CD4-positive, alpha-beta T cell treated with Interleukin-6 at 100 ng/mL for 8 hours (primary cell): ENCODE measurements at places on chromosomes 16 and 17.
A peak's percentile ranks its signal among the peaks of the same experiment; 100 is the strongest.

DNA sequence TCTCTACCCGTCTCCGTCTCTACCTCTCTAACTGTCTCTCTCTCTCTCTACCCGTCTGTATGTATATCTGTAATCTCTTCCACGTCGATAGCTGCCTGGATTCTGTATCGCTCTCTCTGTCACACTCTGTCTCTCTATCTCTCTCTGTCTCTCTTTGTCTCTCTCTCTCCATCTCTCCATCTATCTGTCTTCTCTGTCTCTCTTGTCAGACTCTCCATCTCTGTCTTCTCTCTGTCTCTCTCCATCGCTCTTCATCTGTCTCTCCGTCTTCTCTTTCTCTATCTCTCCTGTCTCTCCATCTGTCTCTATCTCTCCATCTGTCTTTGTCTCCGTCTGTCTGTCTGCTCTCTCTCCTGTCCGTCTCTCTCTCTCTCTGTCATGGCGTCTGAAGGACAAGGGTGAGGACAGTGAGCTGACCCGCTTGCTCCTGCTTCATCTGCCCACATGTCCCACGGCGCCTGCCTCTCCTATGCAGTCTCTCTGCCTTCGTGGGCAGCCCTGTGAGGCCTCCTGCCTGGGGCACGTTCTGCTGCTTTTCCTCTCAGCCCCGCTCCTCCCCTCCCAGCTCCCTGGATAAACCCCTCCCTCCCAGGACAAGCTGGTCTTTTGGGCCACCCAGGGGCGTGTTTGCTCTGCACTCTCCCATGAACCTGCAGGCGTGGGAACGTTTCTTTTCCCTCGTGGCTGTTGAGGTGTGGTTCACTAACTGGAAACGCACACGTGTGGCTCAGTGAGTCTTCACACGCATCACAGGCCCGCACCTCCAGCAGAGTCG, 18.9 kb downstream of the ACSF3 start:
- no peak for DNase-seq

DNA sequence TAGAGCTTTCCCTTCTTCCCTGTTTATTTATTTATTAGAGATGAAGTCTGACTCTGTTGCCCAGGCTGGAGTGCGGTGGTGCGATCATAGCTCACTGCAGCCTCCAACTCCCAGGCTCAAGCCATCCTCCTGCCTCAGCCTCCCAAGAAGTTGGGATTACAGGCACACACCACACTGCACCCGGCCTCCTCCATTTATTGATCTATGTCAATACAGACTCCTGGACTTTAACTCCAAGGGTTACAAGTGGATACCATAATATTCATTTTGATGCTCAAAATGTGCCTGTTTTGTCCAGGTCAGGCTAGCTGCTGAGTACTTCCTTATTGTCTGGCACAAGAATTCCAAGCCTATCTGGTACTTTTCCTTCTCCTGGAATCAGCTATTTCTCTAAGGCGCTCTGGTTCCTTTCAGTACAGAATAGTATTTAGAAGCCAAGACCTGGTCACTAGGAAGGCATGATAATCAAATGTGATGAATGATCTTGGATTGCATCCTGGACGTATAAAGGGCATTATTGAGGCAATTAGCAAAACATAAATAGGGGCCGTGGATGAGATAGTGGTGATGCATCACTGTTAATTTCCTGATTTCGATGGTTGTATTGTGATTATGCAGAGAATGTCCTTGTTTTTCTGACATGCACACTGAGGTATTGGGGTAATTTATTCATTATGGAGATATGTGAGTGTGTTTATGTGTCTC, 21.7 kb downstream of the IL4R start:
- no peak for DNase-seq

GRCh38 chr16:76639685-76640289, 362.6 kb downstream of the CNTNAP4 start:
- DNase-seq = no peak

GRCh38 chr17:17736205-17737183, 55.2 kb downstream of the RAI1 start:
- DNase-seq = no peak

- no peak for DNase-seq
Measured at GRCh38 chr17:64056269-64057005, 36.0 kb upstream of the ICAM2 start.

DNA sequence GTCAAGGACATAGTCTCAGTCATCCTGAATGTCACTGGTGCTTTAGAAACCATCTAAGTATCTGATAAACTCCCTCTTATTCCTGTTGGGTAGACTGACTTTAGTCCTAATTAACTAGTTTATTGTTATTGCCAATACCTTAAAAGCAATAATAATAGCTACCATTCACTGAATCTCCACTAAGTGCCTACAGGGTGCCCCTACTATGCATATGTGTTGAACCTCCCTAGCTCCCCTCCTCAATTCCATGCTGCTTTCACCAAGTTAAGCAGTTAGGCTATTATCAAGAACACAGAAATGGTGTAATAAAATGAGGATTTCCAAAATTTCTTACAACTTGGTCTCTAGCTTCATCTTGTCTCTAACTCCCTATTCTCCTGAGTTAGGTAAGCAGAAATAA, 87.5 kb upstream of the MTMR4 start:
- no peak for DNase-seq

GRCh38 chr16:25012525-25012991, 2.6 kb downstream of the ARHGAP17 start:
- DNase-seq = no peak

DNA sequence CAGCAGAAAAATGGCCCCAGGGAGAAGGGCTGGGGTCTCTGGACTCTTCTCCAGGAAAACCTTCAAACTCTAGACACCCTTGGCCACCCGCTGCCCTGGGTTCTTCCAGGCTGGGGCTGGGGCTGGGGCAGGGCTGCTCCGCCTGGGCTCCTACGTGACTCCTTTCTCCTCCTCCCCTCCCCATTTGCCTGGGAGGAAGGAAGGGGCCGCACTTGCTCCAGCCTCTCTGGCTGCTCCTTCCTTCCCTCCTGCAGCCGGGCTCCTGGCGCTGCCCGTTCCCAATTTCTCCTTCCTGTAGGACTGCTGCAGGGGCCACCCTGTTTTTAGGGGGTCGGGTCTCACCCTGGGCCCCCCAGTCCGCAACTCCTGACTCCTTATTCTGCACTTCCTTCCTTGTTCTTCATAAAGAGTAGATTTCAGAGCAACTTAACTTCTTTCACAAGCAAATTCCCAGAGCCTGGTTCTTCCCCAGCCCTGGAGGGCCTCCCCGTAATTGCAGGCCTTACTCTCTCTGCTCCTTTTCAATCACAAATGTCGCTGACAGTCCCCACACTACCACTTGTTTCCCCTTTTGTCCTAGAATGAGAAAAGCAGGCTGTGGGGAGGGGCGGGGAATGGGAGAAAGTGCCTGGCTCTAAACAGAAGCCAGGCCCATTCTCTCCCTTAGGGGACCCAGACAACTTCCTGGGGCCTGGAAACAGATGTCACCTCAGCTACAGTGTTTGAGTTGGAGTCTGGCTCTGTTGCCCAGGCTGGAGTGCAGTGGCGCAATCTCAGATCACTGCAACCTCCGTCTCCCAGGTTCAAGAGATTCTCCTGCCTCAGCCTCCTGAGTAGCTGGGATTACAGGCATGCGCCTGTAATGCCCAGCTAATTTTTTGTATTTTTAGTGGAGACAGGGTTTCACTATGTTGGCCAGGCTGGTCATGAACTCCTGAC, 137.8 kb downstream of the ENGASE start:
- no peak for DNase-seq

GRCh38 chr17:40577611-40578065, 12.4 kb upstream of the CCR7 start:
- DNase-seq = no peak

DNA sequence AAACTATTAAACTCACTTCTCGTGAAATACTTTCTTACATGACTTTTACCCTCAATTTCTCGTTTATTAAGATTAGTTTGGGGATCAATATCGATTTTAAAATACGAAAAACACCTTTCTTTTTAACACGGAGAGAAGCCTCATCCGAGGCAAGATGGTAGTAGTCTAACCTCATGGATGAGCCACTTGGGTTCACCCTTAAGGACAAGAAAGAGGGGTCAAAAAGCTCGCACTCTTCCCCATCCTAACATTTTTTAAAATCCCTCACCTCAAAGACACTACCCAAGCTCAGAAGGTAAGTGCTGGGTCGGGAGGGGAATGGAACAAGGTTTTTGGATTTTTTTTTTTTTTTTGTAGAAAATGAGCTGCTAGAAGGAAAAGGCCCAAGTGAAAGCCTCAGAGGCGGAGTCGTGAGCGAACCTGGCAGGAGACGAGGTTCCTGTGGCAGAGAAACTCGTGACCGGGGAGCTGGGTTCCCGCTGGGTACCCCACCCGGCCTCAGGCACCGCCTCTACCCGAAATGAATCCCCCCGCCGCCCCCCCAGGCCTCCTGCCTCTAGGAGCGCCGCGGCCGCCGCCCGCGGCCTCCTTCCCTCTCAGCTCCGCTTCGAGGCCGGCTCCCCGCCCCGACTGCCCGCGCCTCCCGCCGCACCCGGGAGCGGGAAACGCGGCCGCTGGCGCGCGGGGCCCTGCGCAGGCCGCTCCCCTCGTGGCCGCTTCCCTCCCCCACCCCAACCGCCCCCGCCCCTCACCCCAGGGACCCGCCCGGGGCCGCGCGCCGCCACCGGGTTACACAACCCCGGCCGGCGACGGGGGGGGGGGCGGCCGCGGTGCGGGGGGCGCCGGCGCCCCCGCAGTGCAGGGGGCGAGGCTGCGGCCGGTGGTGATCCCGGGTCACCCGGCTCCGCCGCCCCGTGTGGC, 1.6 kb downstream of the NUFIP2 start:
- DNase-seq = peak; percentile 60

- DNase-seq = peak; percentile 30
Measured at GRCh38 chr17:6843241-6843880, 11.8 kb upstream of the TEKT1 start.

DNA sequence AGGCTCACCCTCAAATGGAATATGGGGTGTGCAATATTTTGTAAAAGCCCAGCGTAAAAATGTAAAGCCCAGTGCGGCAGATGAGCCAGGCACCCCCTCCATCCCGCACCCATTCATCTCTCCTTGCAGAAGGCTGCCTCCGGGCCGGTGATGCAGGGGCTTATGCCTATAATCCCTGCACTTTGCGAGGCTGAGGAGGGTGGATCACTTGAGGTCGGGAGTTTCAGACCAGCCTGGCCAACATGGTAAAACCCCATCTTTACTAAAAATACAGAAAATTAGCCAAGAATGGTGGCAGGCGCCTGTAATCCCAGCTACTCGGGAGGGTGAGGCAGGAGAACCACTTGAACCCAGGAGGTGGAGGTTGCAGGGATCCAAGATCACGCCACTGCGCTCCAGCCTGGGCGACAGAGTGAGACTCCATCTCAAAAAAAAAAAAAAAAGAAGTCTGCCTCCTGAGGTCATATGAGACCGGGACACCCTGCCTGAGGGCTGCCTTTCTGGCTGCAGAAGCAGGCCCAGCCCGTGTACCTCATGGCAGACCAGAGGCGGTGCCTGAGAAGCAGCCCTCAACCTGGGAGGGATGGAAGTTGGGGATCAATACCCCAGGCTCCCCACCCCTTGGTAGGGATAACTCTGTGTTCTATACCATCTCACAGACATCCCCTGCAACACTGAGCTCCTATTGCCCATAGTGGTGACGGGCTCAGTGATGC, 17.5 kb upstream of the ATP2C2 start:
- DNase-seq = no peak
